WTC11 (cell line): ENCODE measurements at places on chromosomes 13 and 19. TPM values are rescaled to one million over a fixed set of nuclear protein-coding genes. Genes with fewer than 3 reads are reported as not detected.

Gene KRTDAP
- total RNA-seq: 1.3 to 3.2 TPM (median 1.7 TPM) in 3 replicates

Gene PAF1
- 27.8 to 34.4 TPM (median 29.4 TPM) in 3 replicates for total RNA-seq

Gene KLK3
- 0.13 to 0.25 TPM (median 0.16 TPM) in 3 replicates for total RNA-seq

- DNase-seq: no peak
Measured at GRCh38 chr13:48660361-48661076, 6.8 kb downstream of the CYSLTR2 start.

DNA sequence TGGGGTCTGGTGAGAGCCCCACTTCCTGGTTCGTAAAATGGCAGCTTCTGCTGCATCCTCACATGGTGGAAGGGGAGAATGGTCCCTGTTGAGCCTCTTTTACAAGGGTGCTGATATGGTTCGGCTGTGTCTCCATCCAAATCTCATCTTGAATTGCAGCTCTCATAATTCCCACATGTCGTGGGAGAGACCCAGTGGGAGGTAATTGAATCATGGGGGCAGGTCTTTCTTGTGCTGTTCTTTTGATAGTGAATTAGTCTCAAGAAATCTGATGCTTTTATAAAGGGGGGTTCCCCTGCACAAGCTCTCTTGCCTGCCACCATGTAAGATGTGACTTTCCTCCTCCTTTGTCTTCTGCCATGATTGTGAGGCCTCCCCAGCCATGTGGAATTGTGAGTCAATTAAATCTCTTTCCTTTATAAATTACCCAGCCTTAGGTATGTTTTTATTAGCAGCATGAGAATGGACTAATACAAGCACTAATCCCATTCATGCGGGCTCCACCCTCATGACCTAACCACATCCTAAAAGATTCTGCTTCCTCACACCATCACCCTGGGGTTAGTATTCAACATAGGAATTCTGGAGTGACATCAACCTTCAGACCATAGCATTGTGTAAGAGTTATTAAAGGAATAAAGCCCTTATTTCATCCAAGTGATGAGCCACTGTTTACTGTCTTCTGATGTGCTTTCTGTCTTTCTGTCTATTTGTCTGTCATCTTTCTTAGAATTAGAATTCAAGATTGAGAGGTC, 159.0 kb upstream of the IRS2 start:
- DNase-seq: no peak

- DNase-seq: no peak
Measured at GRCh38 chr19:29837448-29837981, 25.7 kb downstream of the CCNE1 start.

- DNase-seq: no peak
Measured at GRCh38 chr13:94599877-94600276, 1.8 kb upstream of the GPR180 start.
